ENCODE measurements at places on chromosomes 16 and 17.

DNA sequence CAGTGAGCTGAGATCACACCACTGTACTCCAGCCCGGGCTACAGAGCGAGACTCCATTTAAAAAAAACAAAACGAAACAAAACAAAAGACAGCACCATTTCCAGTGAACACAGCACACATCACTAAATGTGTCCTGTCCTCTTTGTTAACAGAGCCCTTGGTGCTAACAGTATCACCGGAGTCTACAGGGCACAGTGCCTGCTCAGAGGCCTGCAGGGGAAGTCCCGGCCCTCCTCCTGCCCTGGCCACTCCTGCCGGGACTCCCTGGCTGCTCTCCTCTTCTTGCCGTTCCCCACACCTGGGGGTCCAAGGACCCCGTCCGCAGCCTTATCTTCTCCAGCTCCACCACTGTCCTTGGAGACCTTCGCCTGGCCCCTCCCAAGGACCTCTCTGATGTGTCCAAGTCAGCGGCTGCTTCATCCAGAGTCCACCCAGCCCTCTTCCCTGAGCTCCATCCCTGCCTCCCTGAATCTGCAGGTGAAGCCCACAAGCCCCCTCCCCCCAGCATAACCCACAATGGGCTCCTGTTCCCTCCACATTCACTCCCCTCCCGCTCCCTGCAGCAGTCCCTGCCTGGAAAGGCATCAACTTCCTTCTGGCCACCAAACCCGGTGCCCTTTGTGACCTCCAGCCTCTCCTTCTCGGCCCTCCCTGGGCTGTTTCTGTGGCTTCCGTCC is 8.5 kb downstream of the TRPV1 start:
- DNase-seq: no peak

DNA sequence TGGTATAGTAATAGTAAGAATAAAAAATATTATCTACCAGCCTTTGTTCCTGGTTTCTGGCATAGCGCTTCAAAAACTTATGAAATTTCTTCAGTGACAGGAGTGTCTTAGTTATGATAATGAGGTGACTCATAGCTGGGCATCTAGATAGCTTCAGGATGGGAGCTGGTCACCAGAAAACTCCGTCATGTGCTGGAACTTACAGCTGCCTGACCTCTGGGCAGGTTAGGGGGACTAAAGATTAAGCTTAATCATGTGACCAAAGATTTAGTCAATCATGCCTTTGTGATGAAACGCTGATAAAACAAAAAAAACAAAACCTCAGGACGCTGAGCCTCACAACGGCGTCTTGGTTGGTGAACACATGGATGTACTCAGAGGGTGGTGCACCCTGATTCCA is 154.2 kb downstream of the MYO1D start:
- no peak for DNase-seq

GRCh38 chr16:8236816-8237215 is 353.5 kb downstream of the TMEM114 start:
- DNase-seq: no peak

- no peak for DNase-seq
Measured at GRCh38 chr17:60089096-60089806, 10.5 kb upstream of the HEATR6 start.

- DNase-seq: no peak
Measured at GRCh38 chr17:77814091-77814772, 144.3 kb upstream of the TNRC6C start.

DNA sequence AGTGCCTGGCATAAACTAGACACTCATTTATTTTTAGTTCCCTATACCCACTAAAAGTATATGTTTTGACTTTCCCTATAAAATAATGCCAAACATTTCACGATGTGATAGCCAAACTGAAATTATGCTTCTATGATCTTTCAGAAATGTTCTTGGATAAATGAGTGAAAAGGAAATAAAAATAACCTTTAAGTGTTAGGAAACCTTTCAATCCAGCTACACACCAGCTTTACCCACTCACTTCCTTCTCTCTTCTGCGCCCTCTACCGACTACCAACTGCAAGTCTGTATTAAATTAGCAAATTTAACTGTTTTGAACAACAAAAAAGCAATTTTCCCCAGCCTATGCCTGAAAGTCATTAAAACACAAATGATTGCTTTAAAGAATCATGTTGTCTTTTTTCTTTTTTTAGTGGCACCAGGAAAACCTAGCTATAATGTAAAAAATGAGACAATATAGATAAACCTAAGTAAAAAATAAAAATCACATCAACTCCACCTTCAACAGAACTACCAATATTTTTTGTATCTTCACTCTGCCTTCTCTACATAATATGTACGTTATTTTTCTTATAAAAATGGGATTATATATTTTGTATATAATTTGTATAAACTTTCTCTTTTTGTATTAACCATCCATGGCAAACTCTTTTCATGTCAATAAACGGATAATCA is 13.2 kb upstream of the TMEM100 start:
- DNase-seq: no peak

DNA sequence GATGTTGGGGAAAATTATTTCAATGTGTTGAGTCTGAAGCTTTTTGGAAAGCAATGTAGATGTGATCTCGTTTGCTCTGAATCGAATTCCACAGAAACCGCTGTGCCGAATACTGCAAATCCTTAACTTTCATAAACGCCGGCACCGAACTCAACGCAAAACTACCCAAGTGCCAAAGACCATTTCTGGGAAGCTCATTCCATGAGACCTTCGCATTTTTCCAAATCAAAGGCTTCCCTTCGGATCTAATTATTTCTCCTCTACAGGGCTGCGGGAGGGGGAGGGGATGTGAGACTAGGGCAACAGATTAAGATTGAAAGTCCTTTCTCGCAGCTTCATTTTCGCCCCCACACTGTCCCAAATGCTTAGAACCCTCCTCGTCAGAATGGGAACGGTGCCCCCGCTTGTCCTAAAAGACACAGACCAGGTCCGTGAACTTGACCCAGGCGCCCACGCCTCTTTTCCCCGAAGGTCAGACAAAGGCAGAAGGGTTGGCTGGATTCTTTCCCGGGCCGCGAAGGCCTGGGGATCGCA is 4.0 kb downstream of the PRAC1 start:
- DNase-seq: no peak

DNA sequence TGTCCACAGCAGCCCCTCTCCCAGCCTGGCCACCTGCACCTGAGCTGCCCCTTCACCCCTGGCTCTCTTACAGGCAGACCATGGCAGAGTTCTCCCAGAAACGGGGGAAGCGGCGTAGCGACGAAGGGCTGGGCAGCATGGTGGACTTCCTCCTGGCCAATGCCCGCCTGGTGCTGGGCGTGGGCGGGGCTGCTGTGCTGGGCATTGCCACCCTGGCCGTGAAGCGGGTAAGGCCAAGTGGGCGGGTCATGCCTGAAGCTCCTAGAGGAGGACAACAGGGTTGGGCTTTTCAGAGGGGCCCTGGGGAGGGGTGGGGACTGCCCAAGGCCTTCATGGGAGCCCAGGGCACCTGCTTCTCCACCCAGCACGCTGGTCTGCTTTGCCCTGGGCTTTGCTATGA is 2.2 kb downstream of the MIEF2 start:
- DNase-seq: no peak

DNA sequence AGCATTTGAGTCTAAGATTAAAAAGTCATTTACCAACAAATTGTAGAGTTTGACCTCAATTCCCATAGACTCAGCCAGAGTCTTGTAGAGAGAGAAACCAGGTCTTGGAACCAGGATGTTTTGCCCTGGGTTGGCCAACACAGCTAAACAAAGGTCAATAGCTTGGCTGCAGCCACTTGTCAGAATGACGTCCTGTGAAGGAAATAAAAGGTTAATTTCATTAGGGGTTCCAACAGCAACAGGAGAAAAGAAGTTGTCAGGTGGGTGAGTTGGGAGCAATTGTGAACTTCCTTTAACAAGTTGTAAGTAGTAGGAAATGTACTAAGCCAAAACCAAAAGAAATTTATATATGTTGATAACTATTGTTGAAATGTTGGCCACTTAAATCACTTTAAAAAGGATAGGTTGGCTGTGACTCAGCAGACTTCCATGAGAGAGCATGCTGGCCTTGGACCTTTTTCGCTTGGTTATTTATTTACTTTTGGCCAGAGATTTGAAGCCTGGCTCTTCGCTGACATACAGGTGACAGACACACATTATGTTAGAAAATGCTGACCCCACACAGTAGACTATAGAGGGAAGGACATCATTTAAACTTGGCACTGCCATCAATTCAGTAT is 4.3 kb downstream of the TAT start:
- no peak for DNase-seq

DNA sequence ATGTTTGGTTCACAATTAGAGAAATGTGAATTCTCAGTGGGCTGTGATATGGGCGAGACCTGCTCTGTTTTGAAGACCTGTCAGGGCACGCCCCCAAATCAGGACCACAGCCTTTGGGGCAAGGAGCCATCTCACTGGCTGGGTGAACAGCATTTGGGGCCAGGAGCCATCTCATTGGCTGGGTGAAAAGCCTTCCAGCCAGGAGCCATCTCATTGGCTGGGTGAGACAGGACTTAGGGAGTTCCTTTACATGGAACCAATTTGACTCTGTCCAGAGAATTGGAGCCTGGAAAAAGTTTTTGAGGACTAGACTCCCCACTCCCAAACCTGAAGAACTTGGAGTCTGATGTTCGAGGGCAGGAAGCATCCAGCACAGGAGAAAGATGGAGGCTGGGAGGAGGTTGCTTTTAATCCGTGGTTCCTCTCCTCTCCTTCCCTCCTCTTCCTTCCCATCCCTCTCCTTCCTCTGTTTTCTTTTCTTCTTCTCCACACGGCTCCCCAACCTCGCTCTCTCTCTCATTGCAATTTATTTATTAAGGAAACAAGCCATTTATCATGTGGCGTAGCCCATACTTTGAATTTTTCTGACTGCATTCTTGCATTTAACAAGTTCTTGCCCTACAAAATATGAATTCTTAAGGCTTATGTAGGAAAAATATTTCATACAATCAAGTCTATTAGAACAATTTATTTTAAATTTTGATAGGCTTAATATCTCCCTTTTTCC is 19.7 kb downstream of the FOXL1 start:
- DNase-seq: no peak
